Neuronal stem cell (in vitro differentiated cells): ENCODE measurements at places on chromosomes 2 and 18.

- DNase-seq, result no peak
Measured at GRCh38 chr18:61908661-61909060, 15.9 kb upstream of the RNF152 start.

- DNase-seq, result no peak
Measured at GRCh38 chr2:147860009-147860408, 15.2 kb downstream of the ACVR2A start.

- DNase-seq, result peak; percentile 69
Measured at GRCh38 chr2:6917071-6917760, at the start of gene RNF144A. TSS of gene RNF144A (plus strand) at chr2:6917412. CDS start at chr2:6996927, 79,515 bp downstream.

GRCh38 chr18:69402533-69402989 lies 1.9 kb downstream of the DOK6 start:
- DNase-seq, result peak; percentile 15
